Stimulated activated CD8-positive, alpha-beta memory T cell treated with anti-CD3 and anti-CD28 coated beads, Interleukin-2, amount 100 ng/mL, for 1 hour (primary cell): ENCODE measurements at places on chromosomes 2 and 18.

DNA sequence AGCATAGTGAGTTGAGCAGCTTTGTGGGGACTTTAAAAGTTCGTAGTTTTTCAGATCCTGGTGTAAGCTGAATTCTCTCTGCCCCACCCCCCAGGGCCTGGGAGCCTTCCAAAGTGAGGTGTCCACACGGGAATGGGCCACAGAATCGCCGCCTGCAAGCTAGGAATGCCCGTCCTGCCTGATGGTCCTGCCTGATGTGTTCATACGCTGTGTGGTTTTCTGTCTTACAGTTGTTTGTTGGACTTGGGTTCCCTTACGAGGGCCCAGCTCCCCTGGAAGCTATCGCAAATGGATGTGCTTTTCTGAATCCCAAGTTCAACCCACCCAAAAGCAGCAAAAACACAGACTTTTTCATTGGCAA lies 158.7 kb downstream of the MGAT5 start:
- DNase-seq, result no peak

DNA sequence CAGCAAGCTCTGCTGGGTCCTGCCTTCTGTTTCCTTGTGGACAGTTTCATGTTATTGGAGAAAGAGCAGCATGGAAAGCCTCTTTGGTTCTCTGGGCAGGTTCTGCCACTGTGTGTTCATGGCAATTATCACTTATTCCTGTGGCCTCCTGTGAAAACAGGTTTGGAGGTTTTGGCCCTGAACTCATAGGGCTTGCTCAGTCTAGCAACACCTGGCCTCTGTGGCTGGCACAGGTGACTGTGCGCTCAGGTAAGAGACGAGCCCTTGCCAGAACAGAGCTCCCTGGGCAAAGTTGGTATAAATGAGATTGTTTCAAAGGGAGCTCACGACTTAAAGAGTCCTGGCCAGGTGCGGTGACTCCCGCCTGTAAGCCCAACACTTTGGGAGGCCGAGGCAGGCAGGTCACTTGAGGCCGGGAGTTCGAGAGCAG lies 5.7 kb downstream of the CEP68 start:
- no peak for DNase-seq

DNA sequence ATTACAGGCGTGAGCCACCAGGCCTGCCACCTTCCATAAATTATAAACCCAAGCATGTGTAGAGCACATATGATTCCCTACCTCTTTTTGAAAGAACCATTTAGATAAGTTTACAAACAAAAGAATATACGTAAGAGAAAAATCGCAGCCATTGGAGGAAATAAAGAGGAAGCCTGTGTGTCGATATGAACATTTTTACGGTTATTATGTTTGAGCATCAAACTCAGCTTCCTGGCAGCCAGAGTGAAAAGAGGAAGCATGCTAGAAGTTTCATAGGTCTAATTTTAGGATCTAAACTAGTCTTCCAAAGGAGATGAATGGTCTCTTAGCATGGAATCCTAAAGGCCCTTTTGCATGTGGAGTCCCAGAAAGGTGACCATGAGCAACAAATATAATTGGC lies 104.3 kb downstream of the PLB1 start:
- DNase-seq, result no peak

- DNase-seq, result no peak
Observed at GRCh38 chr2:9594366-9595054, 36.3 kb downstream of the YWHAQ start.

- no peak for DNase-seq
Observed at GRCh38 chr18:34467058-34467457, 242.3 kb upstream of the NOL4 start.

DNA sequence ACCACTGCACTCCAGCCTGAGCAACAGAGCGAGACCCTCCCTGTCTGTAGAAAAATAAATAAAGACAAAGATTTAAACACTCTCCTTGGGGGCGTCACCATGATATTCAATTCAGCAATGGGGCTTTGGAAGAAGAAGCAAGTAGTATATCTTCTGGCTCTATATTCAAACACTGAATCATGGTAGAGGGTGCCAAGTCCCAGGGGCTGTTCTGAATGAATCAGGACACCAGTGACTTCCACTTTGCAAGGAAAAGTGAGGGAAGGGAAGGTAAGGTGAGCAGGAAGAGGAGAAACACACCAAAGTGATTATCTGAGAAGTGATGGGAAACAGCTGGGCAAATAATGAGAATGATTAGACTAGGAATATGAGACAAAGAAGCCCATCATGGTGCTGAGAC lies 80.5 kb downstream of the AAK1 start:
- no peak for DNase-seq

GRCh38 chr18:3084206-3084605 lies 71.3 kb upstream of the LPIN2 start:
- no peak for DNase-seq

DNA sequence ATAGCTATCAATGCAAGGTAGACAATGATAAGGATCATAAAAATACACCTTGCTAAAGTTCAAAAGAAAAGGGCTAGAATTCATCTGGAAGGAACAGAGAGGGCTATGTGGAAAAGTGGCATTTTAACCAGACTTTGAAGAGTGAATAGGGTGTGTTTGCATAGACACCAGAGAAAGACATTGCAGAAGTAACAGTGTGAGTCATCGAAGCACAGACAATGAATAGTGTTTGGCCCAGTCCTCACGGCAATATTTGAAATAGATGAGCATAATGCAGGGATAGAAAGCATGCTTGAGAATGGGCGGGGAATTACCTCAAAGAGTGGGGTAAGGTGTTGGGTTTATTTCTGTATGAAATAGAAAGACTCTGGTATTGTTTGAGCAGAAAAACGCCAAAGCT lies 24.2 kb downstream of the MYT1L start:
- no peak for DNase-seq

DNA sequence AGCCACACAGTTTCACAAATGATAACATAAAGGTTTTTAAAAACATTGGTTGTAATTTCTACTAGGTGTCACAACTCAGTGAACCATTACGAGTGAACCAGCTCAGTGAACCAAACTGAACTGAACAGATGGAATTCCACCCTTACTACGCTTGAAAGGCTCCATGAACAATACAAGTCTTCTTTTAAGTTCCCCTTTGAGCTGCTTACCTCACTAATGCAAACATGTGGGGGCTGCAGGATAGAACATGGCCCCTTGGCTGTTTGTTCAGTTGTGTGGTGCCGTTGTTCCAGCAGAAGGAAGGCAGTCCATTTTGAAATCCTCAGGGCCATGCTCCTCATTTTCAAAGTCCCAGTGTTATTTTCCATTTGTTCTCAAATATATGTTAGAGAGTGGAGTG lies 30.7 kb upstream of the KLHL14 start:
- no peak for DNase-seq

GRCh38 chr18:9140381-9140780 lies 3.8 kb downstream of the ANKRD12 start:
- DNase-seq, result no peak

GRCh38 chr2:240790370-240791220 lies 29.4 kb downstream of the KIF1A start:
- no peak for DNase-seq

DNA sequence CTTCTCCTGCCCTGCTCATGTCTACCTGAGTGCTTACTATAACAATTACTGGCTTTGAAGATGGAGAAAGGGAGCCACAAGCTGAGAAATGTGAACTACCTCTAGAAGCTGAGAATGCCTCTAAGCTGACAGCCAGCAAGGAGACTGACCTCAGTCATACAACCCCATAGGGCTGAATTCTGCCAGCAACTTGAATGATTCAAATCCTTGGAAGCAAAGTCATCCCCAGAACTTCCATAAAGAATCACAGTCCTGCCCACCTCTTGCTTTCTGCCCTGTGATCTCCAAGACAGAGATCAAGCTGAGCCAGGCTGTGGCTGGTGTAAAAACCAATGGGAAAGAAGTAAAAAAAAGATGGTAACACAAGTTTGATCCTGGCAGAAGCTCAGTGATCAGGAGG lies 288.2 kb upstream of the SPHKAP start:
- DNase-seq, result no peak

- DNase-seq, result no peak
Observed at GRCh38 chr2:56681659-56682396, 498.0 kb downstream of the CCDC85A start.

- DNase-seq, result no peak
Observed at GRCh38 chr2:64348386-64349130, 105.4 kb upstream of the LGALSL start.

DNA sequence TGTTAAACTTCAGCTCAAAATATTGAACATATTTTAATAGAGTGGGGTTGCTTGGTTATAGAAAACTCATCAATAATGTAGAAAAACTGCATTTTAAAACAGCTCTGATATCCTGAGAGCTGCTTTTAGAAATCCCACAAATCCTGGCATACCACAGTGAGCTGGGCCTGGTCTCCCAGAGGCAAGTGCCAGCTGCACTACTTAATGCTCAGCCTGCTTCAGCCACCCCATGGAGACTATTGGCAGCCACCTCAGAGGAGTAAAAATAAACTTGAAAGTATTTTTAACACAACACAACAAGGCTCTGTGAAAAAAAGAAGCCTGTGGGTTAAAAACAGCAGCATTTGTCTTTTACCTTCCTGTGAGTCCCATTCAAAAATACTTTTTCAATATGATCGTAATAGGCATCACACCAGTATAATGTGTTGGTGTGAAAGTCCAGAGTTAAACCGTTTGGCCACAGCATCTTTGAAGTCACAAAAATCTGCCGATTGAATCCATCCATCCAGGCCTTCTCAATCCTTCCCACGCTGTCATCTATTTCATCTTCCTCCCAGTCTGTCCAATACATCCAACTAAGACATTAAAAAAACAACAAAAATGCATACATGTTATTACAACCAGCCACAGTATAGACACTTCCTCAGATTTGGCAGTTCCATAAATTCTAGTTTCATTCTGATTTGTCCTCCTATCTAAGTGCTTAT lies 1115.3 kb downstream of the LRP1B start:
- no peak for DNase-seq
